Muscle of arm (tissue), 14 donors: ENCODE measurements at places on chromosomes 16 and 17. TPM values are rescaled to one million over a fixed set of nuclear protein-coding genes. Genes with fewer than 3 reads are reported as not detected.

Gene KIF2B
- not detected for polyA plus RNA-seq

Gene CCDC200
- 4.9 TPM for polyA plus RNA-seq

DNA sequence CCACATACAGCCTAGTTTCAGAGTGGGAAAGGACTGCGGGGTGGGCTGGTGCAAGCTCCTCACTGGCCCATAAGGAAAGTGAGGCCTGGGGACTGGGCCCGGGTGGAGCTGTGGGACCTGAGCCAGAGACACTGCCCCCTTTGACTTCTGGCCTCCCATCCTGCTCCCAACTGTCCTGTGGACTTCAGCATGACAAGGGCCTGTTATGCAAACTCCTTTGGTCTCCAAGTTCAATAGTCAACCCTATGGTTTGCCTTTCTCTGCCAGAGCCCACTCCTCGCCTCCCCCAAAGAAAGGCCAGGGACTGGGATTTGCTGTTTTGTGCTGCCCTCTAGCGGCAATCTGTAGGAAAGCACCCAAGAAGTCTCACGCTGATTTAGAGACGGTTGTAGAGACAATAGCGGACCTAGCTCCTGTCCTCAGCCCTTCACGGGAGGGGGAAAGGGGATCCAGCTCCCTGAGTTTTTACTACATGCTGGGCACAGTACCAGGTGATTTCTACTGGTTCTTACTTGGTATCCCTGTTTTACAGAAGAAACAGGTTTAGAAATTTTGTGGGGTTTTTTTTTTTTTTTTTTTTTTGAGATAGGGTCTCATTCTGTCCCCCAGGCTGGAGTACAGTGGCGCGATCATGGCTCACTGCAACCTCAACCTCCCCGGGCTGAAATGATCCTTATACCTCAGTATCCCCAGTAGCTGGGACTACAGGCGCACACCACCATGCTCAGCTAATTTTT lies 1.2 kb upstream of the TLCD3B start:
- DNase-seq, result peak; percentile 38

- DNase-seq, result no peak
These were observed 13.7 kb downstream of the MYO15B start for GRCh38 chr17:75601057-75601987.

DNA sequence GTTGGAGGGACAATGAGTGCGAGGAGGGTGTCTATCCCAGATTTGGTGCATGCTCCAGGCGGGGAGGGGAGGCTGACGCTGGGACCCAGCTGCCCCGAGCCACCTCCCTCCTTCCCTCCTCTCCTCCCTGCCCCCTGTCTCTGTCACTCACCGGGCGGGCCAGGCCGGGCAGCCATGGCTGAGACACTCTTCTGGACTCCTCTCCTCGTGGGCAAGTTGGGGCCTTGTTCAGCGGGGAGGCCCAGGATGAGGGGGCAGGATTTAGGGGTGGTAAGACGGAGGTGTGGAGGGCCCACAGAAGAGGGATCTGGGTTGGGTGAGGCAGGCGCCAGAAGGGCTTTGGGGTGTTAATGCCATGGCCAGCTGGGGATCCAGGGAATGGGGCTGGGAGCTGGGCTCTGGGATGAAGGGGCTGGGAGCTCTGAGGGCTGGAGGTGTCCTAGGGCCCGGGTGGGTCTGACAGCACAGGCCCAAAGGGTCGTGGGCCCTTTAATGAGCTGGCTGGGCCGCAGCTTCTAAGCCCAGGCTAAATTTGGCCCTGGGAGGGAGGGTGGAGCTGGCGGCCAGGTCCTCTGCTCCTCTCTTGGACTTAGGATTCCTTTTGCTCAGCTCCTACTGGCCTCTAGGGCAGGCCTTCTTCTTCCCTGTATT lies at the start of gene SGCA:
TSS of gene SGCA (plus strand) at position 139 of the 651 bp plus-strand sequence. CDS start at position 175, 36 bp downstream.
- DNase-seq, result no peak

Gene GNAO1
- polyA plus RNA-seq, result 0.55 TPM

Gene TNFRSF17
- polyA plus RNA-seq, result not detected

- no peak for DNase-seq
These were observed 323.8 kb downstream of the SOX9 start for GRCh38 chr17:72444517-72445054.

Gene ABAT
- polyA plus RNA-seq, result 32.8 TPM

Gene CHST6
- 3.0 TPM for polyA plus RNA-seq

GRCh38 chr17:43338886-43339516 lies 59.8 kb upstream of the ARL4D start:
- DNase-seq, result no peak

- DNase-seq, result no peak
These were observed 287.6 kb upstream of the GOT2 start for GRCh38 chr16:59021751-59022150.
